ENCODE measurements at places on chromosomes 6 and 20.
A peak's percentile ranks its signal among the peaks of the same experiment; 100 is the strongest.

GRCh38 chr6:75273009-75273408 lies 11.6 kb downstream of the TMEM30A start:
- no peak for DNase-seq

- DNase-seq: no peak
Observed at GRCh38 chr6:88775866-88776571, 187.4 kb downstream of the RNGTT start.

DNA sequence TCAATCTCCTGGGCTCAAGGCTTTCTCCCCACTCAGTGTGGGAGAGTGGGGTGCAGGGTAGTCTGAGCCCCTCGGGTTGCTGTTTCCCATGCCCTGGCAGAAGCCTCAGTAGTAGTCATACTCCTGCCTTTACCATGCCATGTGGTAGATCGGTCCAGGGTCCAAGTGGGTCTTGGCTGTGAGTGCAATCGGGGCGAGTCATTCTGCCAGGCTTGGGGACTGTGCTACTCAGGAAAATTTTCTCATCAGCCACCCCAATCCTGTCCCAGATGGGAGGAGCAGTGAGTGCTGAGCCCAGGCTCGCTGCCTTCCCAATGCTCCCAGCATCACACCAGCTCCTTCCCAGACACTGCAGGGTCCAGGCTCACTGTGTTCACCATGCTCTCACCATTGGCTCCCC lies 10.7 kb upstream of the RAET1L start:
- no peak for DNase-seq

DNA sequence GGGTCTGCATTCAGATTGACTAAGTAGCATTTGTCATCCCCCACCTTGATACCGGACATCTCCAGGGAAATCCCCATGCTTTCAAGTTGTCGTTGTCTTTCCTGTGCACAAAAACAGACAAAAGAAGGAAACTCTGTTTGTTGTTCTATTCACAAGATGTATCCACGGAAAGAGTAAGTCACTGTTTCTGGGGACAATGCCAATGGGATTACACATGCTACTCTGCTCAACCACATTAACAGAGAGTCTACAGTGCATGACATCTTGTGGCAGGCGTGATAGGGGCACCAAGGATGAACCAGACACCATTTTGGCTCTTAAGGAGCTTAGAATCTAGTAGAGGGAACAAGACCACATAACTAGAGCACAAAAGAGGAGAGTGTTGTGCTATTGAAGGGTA lies 124.4 kb upstream of the NUP153 start:
- peak; percentile 68 for DNase-seq

GRCh38 chr6:38571721-38572120 lies 68.0 kb downstream of the BTBD9 start:
- DNase-seq: no peak

- DNase-seq: peak; percentile 63
Observed at GRCh38 chr20:33803921-33804337, 7.2 kb upstream of the CHMP4B start.

- DNase-seq: no peak
Observed at GRCh38 chr6:158468666-158469065, 91.2 kb upstream of the TMEM181 start.

- DNase-seq: no peak
Observed at GRCh38 chr20:45404438-45404837, 3.7 kb upstream of the DBNDD2 start.

GRCh38 chr6:166563805-166564204 lies 22.7 kb downstream of the RAMACL start:
- DNase-seq: no peak

- no peak for DNase-seq
Observed at GRCh38 chr20:4325548-4326187, 310.3 kb upstream of the RNF24 start.

- DNase-seq: no peak
Observed at GRCh38 chr6:31865205-31866118, 2.8 kb upstream of the NEU1 start.

DNA sequence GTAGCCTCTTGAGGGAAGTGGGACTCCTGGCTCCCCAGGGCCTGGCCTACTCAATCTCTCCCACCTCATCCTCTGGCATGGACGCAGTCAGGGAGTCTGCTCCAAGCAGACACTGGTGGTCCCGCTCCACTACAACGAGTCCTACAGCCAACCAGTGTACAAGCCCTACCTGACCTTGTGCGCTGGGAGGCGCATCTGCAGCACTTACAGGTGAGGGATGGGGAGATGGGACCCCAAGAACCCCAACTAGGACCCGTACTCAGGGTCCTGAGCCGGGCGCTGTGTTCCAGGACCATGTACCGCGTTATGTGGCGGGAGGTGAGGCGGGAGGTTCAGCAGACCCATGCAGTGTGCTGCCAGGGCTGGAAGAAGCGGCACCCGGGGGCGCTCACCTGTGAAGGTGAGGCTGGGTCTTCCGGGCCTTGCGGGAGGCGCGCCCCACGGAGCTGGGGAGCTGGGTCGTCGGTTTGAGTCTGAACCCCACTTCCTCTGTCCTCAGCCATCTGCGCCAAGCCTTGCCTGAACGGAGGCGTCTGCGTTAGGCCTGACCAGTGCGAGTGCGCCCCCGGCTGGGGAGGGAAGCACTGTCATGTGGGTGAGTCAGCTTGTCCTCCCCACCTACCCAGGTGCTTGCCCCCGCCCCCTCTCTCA lies 2.1 kb downstream of the EGFL8 start:
- no peak for DNase-seq

DNA sequence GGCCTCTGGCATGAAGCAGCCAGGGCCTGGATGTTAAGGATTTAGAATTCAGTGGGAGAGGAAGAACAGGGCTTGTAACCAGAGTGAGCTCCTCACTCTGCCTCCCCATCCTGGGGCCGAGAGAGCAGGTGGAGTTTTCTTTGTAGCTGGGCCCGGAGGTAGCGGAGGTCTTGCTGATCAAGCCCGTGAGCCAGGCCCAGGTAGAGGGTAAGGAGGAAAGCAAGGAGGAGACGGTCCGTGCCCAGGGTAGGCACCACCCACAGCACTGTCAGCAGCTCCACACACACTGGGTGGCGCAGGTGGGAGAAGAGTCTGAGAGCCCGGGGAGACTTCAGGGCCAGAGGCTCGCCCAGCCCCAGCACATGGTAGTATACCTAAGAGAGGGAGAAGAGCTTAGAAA lies 2.1 kb upstream of the PPP1R18 start:
- no peak for DNase-seq

DNA sequence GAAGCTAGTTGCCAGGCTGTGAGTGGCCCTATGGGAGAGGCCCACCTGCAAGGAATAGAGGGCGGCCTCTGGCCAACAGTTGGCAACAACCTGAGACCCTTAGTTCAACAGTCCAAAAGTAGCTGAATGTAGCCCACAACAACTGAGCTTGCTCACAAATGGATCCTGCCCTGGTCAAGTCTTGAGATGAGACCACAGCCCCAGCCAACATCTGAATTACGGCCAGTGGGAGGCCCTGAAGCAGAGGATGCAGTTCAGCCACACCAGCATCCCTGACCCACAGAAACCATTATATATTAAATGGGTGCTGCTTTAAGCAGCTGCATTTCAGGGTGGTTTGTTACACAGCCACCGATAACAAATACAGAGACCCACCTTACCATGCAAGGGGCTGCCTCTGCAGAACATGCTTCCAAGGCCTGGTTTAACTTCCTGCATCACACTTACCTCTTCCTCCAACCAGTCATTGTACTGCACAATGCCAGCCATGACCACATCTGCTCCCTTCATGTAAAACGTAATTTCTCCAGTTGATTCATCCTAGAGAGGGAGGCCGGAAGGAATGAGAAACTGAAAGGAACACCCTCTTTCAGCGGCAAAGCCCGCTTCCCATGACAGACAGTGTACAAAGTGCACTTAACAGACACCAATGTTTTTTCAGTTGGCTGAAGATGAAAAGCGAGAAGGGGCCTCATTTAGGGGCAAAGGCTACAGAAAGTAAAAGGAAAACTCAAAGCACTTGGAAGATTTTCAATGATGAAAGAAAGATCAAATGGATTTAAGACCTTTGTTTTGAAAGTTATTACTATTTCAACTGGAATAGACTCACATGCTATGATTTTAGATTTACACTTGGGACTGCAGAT lies 86.2 kb upstream of the NFATC2 start:
- peak; percentile 37 for DNase-seq

GRCh38 chr6:119960036-119960435 lies 610.5 kb upstream of the MAN1A1 start:
- no peak for DNase-seq

GRCh38 chr6:110618591-110619267 lies 142.3 kb upstream of the SLC22A16 start:
- no peak for DNase-seq

DNA sequence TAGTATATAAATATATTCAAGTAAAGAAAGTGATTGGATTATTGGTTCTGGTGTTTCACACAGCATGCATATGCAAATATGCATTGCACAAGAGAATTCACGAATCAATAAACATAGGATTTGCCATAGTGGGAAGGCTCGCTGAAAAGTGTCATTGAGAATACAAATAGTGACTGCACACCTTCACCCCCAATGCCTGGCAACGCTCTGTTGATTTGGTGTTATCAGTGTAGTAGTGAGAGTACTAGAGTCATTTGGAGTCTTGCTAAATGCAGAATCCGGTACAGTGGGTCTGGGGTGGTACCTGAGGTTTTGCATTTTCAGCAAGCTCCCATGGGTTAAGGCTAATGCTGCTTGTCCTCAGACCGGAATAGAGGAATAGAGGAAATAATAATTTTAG lies 49.7 kb upstream of the NAA20 start:
- no peak for DNase-seq

- DNase-seq: no peak
Observed at GRCh38 chr6:33935439-33936080, 131.8 kb upstream of the MLN start.

GRCh38 chr6:105667056-105667455 lies 264.2 kb upstream of the PREP start:
- no peak for DNase-seq

DNA sequence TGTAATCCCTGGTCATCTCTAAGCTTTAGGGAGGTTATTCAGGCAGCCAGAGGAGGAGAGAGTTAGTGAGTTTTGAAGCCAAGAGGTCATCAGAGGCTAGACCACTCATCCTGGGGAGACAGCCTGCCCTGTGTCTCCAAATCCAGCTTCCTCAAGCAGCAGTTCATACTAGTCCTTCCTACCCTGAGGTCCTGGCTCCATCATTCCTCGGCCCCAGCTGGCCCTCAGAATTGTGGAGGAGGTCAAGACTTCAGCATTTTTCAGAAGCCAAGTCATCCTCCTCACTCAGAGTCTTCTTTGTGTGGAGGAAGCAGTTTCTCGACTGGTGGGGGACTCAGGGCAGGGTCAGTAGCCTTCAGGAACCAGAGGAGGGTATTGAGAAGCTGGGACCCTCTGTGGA lies 12.4 kb upstream of the KIAA1755 start:
- DNase-seq: no peak

- no peak for DNase-seq
Observed at GRCh38 chr6:90694802-90695201, 107.9 kb upstream of the MAP3K7 start.

GRCh38 chr6:118511930-118512715 lies 36.0 kb upstream of the PLN start:
- DNase-seq: no peak

DNA sequence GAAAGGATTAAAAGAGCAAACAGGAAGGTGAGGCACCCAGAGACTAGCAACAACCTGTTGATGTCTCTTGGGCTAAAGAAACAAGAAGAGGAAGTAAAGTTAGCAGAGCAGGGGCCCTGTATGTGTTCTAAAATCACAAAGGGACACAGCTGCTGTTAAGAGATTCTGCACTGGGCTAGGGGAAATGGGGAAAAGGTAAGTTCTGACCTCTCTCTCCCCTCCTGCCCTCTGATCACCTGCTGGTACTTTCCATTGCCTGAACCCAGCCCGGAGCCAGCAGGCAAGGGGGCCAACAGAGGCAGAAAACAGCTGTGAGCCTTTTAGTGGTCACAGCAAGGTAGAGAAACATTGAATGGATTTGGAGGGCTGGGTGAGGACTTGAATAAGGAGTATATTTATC lies 13.5 kb upstream of the CNR1 start:
- DNase-seq: no peak

GRCh38 chr6:44169154-44169553 lies 10.5 kb downstream of the CAPN11 start:
- DNase-seq: no peak

GRCh38 chr6:26124781-26125685 lies 37.8 kb downstream of the HFE start:
- DNase-seq: no peak
